ENCODE measurements at places on chromosomes 7 and 10. TPM values are rescaled to one million over a fixed set of nuclear protein-coding genes. Genes with fewer than 3 reads are reported as not detected.
A peak's percentile ranks its signal among the peaks of the same experiment; 100 is the strongest.

DNA sequence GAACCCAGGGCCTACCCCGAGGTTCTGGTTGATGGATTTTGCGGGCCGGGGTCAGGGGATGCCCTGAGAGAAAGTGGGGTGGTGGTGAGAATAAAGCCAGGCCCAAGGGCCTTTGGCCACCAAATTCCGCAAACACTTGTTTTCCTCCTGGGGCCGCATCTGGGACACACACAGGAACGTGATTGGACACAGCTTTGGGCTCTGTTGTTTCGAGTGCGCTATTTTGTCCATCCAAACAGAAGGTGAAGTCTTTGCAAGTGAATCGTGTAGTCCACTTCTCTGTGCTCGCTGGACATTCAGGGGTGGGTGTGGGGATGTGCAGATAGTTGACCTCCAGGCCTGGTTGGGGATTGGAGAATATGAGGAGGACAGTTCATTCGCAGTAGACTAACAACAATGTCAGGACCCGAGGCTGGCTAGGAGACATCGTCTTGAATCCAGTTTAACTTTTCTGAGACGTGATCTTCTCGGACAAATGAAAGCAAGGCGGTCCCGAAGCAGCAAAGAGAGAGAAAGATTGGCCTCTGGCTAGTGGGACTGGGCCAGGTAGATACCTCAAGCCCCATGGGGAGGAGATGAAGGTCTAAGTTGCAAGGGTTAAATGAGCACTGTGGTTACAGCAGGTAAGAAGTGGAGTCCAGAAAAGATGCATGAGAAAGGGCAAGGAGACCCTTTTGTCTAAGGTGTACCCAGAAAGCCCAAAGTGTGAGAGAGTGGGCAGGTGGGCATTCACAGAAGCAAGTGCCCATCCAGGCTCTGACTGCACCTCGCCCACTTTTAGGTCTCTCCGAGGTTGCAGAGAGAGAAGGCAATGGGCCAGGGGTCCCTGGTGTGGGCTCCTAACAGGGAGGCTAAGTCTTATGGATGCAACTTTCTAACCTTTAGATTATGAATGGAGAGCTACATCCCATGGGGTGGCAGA, 764 bp upstream of the FAM131B start:
- no peaks in the 10 kb centered on the region for H3K36me3 ChIP-seq
- peaks cover 15% of the 10 kb centered on the region for H3K4me1 ChIP-seq
- no peak overlapping the region for H3K27ac ChIP-seq
- no peak overlapping the region for H3K4me3 ChIP-seq

DNA sequence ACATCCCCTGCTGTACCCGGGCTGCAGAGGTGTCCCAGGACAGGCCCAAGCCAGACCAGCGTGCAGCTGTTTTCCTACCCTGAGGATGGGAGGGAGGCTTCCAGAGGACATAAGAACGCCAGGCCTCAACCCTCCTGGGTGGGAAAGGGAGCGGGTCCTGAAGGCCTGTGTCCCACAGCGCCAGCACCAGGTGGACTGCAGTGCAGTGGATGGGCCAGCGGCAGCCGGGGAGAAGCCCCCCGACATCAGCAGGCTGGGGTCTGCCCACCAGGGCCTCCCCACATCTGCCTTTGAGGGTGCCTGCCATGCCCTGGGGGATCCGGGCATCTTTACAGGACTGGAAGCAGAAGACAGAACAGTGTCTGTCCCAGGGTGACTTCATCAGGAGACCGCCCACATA, 22.8 kb upstream of the ZNF716 start:
- no peaks in the 10 kb centered on the region for H3K4me1 ChIP-seq
- DNase-seq = no peak
- no peak overlapping the region for H3K27ac ChIP-seq
- no peak overlapping the region for H3K4me3 ChIP-seq
- no peaks in the 10 kb centered on the region for H3K36me3 ChIP-seq

GRCh38 chr7:79064187-79064823, 389.2 kb downstream of the MAGI2 start:
- no peaks in the 10 kb centered on the region for H3K4me1 ChIP-seq
- no peaks in the 10 kb centered on the region for H3K27me3 ChIP-seq
- no peak overlapping the region for H3K27ac ChIP-seq
- H3K4me3 ChIP-seq = no peak overlapping the region
- no peaks in the 10 kb centered on the region for H3K36me3 ChIP-seq
- DNase-seq = no peak

GRCh38 chr7:158318511-158318913, 269.1 kb downstream of the PTPRN2 start:
- H3K27ac ChIP-seq = no peak overlapping the region
- H3K4me3 ChIP-seq = no peak overlapping the region
- no peaks in the 10 kb centered on the region for H3K27me3 ChIP-seq
- no peaks in the 10 kb centered on the region for H3K36me3 ChIP-seq

GRCh38 chr7:50661345-50662040, 96.3 kb upstream of the DDC start:
- peaks cover 31% of the 10 kb centered on the region for H3K4me1 ChIP-seq
- no peak overlapping the region for H3K4me3 ChIP-seq
- peaks cover 15% of the 10 kb centered on the region for H3K36me3 ChIP-seq
- H3K27ac ChIP-seq = no peak overlapping the region

DNA sequence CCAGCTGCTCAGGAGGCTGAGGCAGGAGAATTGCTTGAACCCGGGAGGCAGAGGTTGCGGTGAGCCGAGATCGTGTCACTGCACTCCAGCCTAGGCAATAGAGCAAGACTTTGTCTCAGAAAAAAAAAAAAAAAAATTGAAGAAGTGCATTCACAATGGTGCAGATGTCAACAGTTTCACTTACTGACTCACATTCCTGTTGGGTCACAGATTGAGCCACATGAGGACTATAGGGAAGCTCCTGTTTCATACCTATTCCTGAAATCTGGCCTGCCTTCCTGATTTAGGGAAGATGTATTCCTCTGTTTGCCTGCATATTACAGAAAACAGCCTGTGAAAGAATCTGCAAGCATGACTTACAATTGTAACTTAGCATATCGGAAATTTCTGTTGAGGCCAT, 78.2 kb downstream of the AKR1C4 start:
- no peak overlapping the region for H3K27ac ChIP-seq
- H3K36me3 ChIP-seq = no peaks in the 10 kb centered on the region
- H3K4me1 ChIP-seq = no peaks in the 10 kb centered on the region
- no peaks in the 10 kb centered on the region for H3K27me3 ChIP-seq

DNA sequence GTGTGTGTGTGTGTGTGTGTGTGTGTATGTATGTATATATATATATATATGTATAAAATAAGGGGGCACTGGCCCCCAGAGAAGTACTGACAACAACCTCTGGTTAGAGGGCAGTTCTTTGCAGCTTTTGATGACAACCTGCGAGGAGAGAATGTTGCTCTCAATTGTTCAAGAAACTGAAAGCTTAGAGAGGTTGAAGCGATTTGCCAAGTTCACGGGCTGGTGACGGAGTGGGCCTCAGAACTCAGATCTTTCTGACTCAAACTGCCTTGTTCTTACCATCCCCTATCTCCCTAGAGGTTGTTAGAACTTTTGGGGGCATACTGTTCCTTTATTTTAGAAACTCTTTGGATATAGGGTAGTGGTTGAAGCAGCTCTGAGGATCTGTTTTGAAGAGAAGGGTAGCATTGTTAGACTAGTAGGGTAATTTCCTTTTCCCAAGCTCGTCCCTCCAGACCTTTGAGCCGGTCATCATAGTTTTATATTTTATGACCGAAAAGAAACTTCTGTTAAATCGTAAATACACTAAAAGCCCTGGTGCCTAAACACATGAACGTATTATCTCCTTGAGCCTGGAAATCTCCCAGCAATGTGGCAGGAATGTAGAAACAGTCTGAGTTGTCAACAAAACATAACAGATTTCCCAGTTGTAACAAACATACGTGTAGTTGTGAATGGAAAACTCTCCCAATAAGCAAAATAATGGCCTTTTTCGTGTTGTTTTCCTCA, 541.7 kb upstream of the GALNT17 start:
- H3K4me3 ChIP-seq = no peak overlapping the region
- DNase-seq = no peak
- H3K27ac ChIP-seq = no peak overlapping the region

GRCh38 chr10:16965740-16966447, 148.7 kb upstream of the RSU1 start:
- peak; percentile 65 for DNase-seq
- H3K4me3 ChIP-seq = no peak overlapping the region
- no peaks in the 10 kb centered on the region for H3K4me1 ChIP-seq
- no peaks in the 10 kb centered on the region for H3K36me3 ChIP-seq
- no peaks in the 10 kb centered on the region for H3K27me3 ChIP-seq

DNA sequence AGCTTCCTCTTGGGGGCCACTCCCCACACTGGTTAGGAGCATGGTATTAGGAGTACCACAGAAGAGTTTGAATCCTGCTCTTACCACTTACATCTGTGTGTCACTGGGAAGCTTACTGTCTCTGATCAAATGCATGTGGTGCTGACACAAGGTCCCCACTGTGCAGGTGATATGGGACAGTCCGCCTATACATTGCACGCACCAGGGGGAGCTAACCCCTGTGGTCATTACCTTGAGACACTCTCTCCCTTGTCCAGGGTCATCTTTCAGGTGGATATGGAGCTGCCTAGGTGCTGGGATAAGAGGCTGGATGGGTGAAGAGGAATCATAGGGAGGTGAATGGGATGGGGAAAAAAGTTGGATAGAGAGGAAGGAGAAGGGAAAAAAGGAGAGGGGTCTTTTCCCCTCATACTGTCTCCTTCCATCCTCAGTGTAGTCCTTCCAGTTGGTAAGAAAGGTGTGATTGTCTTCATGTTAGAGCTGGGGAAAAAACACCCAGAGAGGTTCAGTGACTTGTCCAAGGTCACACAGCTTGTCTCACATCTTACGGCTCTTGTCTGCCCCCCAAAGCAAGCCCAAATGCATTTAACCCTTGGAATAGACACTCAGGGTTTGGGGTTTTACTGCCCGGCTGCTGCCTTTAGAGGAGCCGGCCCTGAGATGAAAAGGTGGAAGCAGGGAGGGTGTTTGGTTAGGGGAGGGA, 125.9 kb downstream of the CDH23 start:
- H3K27ac ChIP-seq = no peak overlapping the region
- H3K4me1 ChIP-seq = peaks cover 4% of the 10 kb centered on the region
- H3K4me3 ChIP-seq = no peak overlapping the region
- no peak for DNase-seq
- no peaks in the 10 kb centered on the region for H3K36me3 ChIP-seq

The CPEB3 gene
- 9.3 TPM for total RNA-seq

The BTBD16 gene
- total RNA-seq = not detected

The KCP gene
- total RNA-seq = 0.33 TPM

The NRCAM gene
- 49.8 TPM for total RNA-seq
